ENCODE measurements at places on chromosomes 1 and 21.

DNA sequence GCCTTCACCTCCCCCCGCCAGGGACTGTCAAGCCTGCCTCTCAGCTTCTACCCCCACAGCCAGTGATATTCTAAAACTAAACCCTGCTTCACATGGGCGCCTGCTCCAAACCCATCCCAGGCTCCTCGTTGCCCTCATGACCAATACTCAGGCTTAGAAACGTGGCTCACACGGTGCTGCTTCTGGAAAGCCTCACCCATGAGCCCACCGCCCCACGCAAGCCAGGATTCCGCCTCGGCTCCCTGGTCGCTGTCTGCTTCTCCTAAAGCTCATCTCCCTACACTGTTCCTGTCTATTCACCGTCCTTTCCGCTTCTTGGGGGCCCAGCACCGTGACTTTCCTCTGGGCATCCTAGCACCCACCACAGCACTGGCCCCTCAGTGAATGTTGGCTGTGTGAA lies 72.5 kb downstream of the NID1 start:
- no peak for DNase-seq

- no peak for DNase-seq
Observed at GRCh38 chr1:51564124-51564523, 45.1 kb upstream of the EPS15 start.

GRCh38 chr1:41664861-41665640 lies 180.6 kb upstream of the EDN2 start:
- no peak for DNase-seq

DNA sequence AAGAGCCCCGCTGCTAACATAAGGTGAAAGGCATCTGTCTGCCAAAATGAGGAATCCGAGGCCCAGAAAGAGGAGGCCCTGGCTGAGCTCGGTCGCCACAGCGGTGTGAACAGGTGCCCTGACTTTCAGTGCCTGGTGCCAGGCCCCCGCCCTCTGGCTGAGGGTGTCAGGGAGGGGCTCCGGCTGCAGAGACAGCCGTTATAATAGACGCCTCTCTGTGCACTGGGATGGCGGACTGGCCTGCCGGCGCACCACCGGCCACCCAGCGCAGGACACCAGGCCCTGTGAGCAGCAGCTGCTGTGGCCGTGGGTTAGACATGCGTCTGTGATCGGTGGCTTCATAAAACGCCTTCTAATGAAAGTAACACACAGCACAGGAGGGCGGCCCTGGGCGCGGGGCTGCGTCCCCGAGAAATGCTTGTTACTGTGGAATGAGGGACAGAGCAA lies 51.4 kb upstream of the ACTRT2 start:
- DNase-seq, result no peak

GRCh38 chr21:44529503-44530125 lies 10.4 kb downstream of the KRTAP10-1 start:
- no peak for DNase-seq

DNA sequence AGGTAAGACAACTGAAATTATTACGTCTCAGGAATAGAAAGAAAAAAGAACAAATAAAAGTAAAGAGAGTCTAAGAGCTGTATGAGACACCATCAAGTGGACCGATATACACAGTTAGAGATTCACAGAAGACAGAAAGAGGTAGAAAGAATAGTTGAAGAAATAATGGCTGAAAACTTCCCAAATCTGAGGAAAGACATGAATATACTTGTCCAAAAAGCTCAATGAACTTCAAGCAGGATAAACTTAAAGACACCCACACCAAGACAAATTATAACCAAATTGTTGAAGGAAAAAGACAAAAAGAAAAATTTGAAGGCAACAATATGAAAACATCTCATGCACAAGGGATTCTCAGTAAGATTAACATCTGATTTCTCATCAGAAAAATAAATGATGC lies 19.6 kb upstream of the WNT3A start:
- no peak for DNase-seq

DNA sequence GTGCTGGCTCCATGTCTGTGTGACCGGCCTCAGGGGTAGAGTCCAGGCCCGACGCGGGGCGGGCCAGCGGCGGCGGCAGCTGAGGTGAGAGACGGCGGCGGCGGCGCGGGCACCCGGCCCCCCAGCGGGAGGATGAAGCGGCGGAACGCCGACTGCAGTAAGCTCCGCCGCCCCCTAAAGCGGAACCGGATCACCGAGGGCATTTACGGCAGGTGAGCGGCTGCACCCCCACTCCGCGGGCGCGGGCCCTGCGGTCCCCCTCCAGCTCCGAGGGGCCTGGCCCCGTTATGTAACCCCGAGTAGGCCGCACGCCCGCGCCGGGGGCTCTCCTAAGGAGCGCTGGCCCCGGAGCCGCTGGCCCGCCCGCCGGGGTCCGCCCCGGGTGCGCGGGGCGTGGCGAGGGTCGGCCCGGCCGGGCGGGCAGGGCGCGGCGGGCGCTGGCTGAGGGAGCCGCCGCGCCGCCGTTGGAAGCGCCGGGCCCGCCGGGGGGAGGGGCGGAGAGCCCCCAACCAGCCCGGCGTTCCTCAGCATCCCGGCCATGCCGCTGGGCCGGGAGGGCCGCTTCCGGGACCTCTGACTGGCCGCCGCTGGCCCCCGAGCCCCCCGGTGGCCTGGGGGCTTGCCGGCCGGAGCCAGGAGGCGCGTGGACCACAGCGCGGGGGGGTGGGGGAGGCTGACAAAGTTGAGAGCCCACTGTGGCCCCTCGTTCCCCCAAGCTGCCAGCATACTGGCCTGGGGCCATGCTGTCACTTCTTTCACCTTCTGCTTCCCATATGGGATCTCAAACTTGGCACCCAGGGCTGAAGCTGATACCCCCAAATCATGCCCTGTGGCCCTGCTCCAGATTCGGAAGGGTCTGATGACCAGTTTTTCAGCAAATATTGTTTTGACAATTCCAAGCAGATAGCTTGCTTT lies 527 bp downstream of the MACO1 start:
- no peak for DNase-seq

DNA sequence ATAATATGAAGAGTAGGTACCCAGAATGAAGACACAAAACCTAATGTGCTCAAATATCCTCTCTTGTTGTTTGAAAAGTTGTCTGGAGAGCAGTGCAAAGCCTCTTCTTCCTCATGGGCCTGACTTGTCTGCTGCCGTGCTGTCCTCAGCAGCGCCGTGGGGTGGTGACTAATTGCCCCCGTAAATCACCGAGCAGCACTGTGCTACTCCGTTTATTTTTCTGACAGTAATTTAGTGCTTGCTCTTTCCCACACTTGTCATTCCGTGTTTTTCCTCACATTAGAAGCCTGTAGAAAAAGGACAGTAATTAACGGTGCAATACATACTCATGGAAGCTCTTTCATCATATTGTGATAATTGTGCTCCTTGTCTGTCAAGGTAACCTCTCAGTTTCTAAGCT lies 114.8 kb upstream of the BARHL2 start:
- DNase-seq, result no peak

- DNase-seq, result no peak
Observed at GRCh38 chr1:215887627-215888026, 320.5 kb downstream of the KCTD3 start.

DNA sequence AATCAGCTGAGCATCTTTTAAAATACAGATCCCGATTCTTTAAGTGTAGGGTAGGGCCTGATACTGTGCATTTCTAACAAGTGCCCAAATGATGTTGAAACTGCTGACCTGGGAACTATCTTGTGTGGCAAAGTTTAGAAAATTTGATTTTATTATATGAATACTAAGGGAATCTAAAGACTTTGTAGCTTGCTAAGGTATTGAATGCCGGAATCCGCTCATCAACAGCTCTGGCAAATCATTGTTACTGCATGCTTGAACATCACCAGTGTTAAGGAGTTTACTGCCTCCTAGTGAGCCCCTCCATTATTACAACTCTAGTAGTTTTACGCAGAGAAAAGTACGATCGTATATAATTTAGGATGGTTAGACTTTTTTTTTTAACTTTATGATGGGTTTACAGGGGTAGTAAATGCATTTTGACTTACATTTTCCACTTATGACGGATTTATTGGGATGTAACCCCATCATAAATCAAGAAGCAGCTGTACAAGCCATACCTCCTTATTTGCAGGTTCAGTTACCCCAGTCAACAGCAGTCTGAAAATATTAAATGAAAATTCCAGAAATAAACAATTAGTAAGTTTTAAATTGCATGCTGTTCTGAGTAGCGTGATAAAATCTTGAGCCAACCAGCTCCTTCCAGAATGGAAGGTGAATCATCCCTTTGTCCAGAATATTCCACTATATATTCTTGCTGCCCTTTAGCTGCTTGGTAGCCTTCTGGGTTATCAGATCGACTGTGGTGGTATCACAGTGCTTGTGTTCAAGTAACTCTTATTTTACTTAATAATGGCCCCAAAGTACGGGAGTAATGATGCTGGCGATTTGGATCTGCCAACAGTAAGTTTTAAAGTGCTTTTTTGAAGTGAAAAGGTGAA lies 892 bp downstream of the TYW3 start:
- no peak for DNase-seq

DNA sequence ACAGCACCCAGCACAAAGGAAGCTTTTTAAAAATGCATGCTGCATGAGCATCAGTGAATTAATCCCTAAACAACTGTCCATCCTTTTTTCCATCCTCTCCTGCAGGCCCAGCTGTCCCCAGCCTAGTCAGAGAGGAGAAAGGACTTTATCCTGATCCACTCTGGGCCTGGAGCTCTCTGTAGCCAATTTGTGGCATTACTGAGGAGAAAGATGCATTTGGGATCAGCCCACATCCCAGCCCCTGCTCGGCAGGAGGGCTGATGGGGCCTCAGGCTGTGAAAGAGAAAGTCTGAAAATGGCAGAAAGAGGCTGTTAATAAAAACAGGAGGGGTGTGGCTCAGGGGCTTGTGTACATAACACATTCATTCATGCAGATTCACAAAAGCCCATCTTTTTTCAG lies 37.5 kb upstream of the ATP2B4 start:
- DNase-seq, result no peak

DNA sequence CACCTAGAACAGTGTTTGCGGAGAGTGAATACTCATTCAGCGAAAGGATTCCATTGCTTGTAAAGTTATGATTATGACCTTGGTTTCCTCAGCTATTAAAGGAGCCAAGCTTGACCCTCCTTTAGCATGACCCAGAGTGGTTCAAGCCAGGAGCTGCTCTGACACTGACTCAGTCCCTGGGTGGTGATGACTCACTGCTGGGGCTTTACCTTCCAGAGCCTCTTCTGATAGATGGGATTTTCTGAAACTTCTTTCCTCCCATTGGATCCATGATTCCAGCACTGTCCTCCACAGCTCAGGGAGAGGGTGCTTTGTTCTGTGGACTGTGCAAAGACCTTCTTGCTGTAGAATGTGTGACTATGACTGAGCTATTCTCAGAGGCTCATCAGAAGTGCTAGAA lies 77.4 kb downstream of the S1PR1 start:
- no peak for DNase-seq

DNA sequence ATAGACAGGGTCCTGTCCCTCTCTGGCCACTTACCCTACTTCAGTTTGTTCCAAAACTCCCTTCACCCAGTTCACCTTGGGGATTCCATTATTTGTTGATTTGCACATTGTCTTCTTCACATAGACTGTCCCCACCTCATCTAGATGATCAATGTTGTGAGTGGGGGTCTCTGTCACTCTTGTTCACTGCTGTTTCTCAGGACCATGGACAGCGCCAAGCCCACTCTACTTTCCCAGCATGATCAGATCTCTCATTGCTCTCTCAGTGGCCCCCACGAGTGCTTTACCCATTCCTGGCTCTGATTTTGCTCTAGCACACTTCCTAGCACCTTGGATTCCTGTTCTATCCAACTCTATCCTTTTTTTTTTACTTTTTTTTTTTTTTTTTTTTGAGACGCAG lies 45.4 kb upstream of the IGSF21 start:
- DNase-seq, result no peak

- no peak for DNase-seq
Observed at GRCh38 chr1:148385371-148386030, 97.6 kb downstream of the PPIAL4G start.

- no peak for DNase-seq
Observed at GRCh38 chr1:161044535-161044907, 1.3 kb downstream of the USF1 start.

GRCh38 chr1:224539971-224540370 lies 76.1 kb upstream of the CNIH3 start:
- no peak for DNase-seq

DNA sequence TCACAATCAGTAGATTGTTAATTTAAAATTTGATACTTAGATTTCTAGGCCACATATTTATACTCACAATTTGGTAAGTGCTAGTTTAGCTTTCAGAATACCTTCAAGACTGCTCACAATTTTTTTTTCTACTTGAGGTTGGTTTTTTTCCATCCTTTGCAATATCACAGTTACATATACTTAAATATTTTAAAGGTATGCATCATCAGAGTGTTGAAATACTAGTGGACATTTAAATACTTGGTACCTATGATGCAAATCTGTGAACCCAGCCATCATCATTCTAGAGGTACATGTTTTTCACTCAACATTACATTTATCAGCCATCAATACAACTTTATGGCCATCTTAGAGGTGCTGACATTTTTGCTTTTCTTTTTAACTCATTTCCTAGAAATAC lies 6.2 kb upstream of the LRRC40 start:
- DNase-seq, result no peak

GRCh38 chr1:201269900-201270410 lies 13.4 kb upstream of the PKP1 start:
- DNase-seq, result no peak

DNA sequence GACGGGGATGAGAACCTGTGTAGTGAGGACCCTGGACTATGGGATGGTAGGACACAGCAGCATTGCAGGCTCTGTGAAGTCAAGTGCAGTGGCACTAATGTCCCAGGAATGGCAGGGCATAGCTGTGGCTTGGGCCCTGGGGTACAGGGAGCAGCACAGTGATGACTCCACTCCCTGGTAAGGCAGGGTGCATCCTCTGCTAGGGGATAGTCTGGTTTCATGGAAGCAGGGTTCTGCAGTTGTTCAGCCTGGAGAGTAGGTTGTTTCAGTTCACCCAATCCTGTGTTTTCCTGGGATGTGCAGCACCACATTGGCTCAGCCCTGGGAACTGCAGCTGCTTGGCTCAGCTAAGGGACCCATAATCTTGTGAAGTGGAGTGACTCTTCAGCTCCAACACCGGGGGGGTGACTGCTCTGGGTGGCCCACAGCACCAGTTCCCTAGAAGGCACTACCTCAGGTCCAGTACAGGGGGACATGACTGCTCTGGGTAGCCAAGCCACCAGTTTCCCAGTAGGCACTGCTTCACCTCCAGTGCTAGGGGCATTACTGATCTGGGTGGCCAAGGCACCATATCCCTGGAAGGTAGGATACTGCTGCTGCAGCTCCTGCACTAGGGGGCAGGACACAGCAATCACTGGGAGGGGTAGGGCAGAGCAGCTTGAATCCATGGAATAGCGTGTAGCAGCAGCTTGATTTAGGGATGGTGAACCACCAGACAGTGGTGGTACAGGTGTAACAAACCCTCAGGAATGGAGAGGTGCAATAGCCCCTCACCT lies 15.3 kb upstream of the C1orf185 start:
- DNase-seq, result no peak

GRCh38 chr1:169933984-169934725 lies 40.5 kb upstream of the SCYL3 start:
- DNase-seq, result no peak
